ENCODE measurements at places on chromosomes 3 and 15.

GRCh38 chr3:167166594-167167253 is 213.4 kb downstream of the ZBBX start:
- no peak for DNase-seq

DNA sequence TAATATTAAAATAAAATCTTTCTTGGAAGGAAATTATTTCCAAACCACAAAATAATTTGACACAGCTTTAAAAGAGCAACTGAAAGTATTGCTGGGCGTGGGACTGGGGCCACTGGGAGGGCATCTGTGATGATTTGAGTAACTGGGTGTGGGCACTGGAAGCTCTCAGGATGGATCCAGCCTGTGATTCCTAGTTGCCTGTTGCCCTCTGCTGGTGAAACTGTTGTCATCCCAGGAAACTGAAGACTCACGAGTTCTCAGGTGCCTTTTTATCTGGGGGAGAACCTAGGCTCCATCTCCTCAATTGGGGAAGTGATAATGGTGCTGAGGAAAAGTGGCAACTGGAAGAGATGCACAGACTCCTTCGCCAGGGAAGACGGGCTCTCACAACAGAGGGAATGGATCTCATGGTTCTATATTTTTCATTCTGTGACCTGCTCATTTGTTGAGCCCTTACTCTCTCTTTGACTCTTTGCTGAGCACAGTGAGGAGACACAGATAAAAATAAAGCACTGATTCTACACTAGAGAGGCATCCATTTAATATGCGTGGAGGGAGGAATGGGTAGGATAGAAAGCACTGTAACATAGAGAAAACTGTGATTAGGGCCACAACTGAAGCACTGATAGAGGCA is 61.6 kb downstream of the TPRG1 start:
- no peak for DNase-seq

- no peak for DNase-seq
Observed at GRCh38 chr3:29639578-29640290, 358.9 kb downstream of the RBMS3 start.

GRCh38 chr3:124263168-124263567 is 271.2 kb upstream of the ROPN1 start:
- no peak for DNase-seq

DNA sequence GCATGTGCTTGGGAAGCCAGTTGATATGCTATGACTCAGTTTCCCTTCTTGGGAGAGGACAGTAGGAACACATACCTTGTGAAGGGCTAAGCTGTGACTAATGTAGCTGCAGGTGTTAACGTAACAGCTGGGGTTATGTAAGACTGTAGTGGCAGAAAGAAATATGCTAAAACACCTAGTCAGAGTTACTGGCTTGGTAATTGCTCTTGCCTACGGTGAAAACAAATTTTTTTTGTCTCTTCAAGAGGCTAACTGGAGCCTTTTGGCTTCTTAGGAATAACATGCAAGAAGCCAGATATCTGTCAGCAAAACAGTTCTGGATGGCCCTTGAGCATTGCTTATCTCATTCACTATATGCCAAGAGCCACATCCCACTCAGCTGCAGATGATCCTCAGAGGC is 1.4 kb downstream of the MAPKBP1 start:
- DNase-seq = no peak

- DNase-seq = no peak
Observed at GRCh38 chr15:34018021-34018645, 20.9 kb downstream of the AVEN start.

DNA sequence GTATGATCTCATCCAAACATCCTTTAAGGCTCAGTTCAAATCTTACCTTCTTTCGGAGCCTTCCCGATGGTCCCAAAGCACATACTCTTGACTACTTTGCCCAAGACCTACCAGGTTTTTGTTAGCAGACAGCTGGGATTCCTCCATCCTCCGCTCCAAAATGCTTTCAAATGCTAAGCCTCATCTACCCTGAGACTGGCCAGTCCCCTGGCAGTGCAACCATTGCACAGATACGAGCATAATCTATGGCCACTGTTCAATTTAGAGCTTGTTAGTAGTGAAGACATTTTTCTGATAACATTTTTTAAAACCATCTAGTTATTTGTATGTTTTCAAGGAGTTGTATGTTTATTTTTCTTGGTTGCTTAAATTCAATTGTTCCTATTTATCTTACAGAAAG is 264.4 kb upstream of the NR2F2 start:
- DNase-seq = no peak

GRCh38 chr3:45087155-45087554 is 59.0 kb downstream of the CDCP1 start:
- no peak for DNase-seq

Measured in stimulated activated CD8-positive, alpha-beta memory T cell treated with anti-CD3 and anti-CD28 coated beads, Interleukin-4, amount 100 ng/mL, for 4 hours (primary cell).